Aortic smooth muscle cell (primary cell): ENCODE measurements at places on chromosomes 2 and 18. TPM values are rescaled to one million over a fixed set of nuclear protein-coding genes. Genes with fewer than 3 reads are reported as not detected.

RAD51AP2 gene
- not detected in 2 replicates for total RNA-seq

ANTXR1 gene
- 86.4 and 170 TPM in 2 replicates for total RNA-seq

KCNF1 gene
- total RNA-seq = under 0.01 TPM in 1 of 2 replicates, not detected in the other

SP5 gene
- not detected in 2 replicates for total RNA-seq

UCN gene
- total RNA-seq = 0.40 and 0.50 TPM in 2 replicates

AOX1 gene
- total RNA-seq = 23.0 and 62.9 TPM in 2 replicates

ST6GAL2 gene
- not detected in 2 replicates for total RNA-seq

GKN1 gene
- not detected in 2 replicates for total RNA-seq

FMNL2 gene
- total RNA-seq = 8.7 and 11.7 TPM in 2 replicates

TMEM17 gene
- total RNA-seq = 2.2 TPM in 2 replicates

POTEI gene
- total RNA-seq = not detected in 2 replicates

IL1F10 gene
- total RNA-seq = not detected in 2 replicates

STPG4 gene
- 0.44 and 0.53 TPM in 2 replicates for total RNA-seq

ZC3H15 gene
- 63.0 and 70.4 TPM in 2 replicates for total RNA-seq

TCF23 gene
- not detected in 2 replicates for total RNA-seq

ERMN gene
- total RNA-seq = under 0.01 TPM in 2 replicates

SLC30A3 gene
- total RNA-seq = 0.19 TPM in 1 of 2 replicates, not detected in the other

CHRNG gene
- total RNA-seq = not detected in 2 replicates

ALK gene
- total RNA-seq = 0.13 TPM in 1 of 2 replicates, not detected in the other

GLS gene
- total RNA-seq = 129 and 204 TPM in 2 replicates

TEX44 gene
- total RNA-seq = not detected in 2 replicates

APCDD1 gene
- 0.79 and 4.4 TPM in 2 replicates for total RNA-seq

MC5R gene
- total RNA-seq = not detected in 2 replicates

FER1L5 gene
- 0.25 and 0.53 TPM in 2 replicates for total RNA-seq

TDRD15 gene
- total RNA-seq = not detected in 2 replicates

INO80D gene
- total RNA-seq = 5.3 and 7.3 TPM in 2 replicates

ATP8B1 gene
- total RNA-seq = 124 and 210 TPM in 2 replicates

RAPH1 gene
- total RNA-seq = 15.9 and 19.4 TPM in 2 replicates

TANC1 gene
- total RNA-seq = 27.1 and 46.6 TPM in 2 replicates

CRYBA2 gene
- not detected in 2 replicates for total RNA-seq

THOC1 gene
- 29.2 and 30.6 TPM in 2 replicates for total RNA-seq

WDR7 gene
- total RNA-seq = 26.2 and 27.2 TPM in 2 replicates

MZT2A gene
- 56.5 and 65.2 TPM in 2 replicates for total RNA-seq

SLC14A1 gene
- total RNA-seq = 443 and 540 TPM in 2 replicates

OTOF gene
- total RNA-seq = not detected in 2 replicates

EFR3B gene
- 1.4 and 3.3 TPM in 2 replicates for total RNA-seq

RAB31 gene
- 73.6 and 84.0 TPM in 2 replicates for total RNA-seq

DSG4 gene
- not detected in 2 replicates for total RNA-seq

SGO2 gene
- 6.0 and 10.0 TPM in 2 replicates for total RNA-seq

ALLC gene
- not detected in 2 replicates for total RNA-seq

VAMP5 gene
- 42.4 and 71.1 TPM in 2 replicates for total RNA-seq

CDKL4 gene
- 1.2 and 1.7 TPM in 2 replicates for total RNA-seq

KYNU gene
- total RNA-seq = 0.12 and 0.92 TPM in 2 replicates

PLEKHH2 gene
- 1.9 and 5.7 TPM in 2 replicates for total RNA-seq

MDH1B gene
- 1.3 and 1.7 TPM in 2 replicates for total RNA-seq

SP140 gene
- 0.19 and 0.40 TPM in 2 replicates for total RNA-seq

SLC23A3 gene
- total RNA-seq = 1.6 TPM in 2 replicates

DTNA gene
- 14.7 and 24.2 TPM in 2 replicates for total RNA-seq

BIRC6 gene
- 178 and 182 TPM in 2 replicates for total RNA-seq

CCDC85A gene
- total RNA-seq = 0.13 and 0.19 TPM in 2 replicates

ERICH2 gene
- not detected in 2 replicates for total RNA-seq

HIBCH gene
- 19.3 and 24.5 TPM in 2 replicates for total RNA-seq

LYPD6 gene
- 0.06 and 0.13 TPM in 2 replicates for total RNA-seq

DSG1 gene
- total RNA-seq = not detected in 2 replicates
